Amniotic epithelial cell (primary cell): ENCODE measurements at places on chromosomes 2 and 18.
A peak's percentile ranks its signal among the peaks of the same experiment; 100 is the strongest.

DNA sequence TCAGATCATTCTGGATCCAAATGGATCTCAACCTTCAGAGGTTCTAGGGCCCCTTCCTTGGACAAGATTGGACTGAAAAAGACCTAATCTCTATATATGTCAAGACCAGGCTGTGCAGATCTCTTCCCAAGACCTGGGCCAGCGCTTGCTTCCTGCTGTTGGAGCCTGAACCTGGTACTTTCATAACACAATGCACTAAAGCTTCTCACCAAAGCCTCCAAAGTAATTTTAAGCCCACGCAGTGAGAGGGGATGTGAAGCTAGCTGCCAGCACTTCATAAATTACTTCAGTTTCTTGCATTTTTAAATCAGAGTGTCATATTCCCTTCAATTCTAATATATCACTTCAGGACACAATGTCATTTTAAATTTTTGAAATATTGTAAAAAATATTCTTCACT is 50.7 kb downstream of the LRRC30 start:
- no peak for DNase-seq

DNA sequence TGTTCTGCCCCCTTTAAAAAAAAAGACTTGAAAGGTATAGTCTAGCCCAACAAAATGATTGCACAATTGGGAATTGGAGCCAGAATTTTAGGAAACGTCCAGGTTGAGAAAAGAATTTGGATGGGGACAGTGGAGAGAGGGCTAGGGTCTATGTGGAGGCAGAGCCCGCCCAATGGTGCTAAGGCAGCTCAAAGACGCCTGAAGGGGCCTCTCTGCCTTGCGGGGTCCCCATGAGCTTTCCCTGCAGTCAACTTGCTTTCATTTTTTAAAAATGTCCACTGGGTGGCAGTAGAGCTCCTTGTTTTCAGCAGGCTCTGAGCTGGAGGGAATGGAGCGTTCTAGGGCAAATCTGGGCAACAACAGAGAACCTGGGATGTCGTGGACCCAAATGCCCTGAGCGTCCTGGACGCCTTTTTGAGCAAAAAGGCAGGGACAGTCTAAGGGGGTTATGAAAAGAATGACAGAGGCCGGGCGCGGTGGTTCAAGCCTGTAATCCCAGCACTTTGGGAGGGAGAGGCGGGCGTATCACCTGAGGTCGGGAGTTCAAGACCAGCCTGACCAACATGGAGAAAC is 40.2 kb upstream of the ITM2C start:
- peak; percentile 77 for DNase-seq

DNA sequence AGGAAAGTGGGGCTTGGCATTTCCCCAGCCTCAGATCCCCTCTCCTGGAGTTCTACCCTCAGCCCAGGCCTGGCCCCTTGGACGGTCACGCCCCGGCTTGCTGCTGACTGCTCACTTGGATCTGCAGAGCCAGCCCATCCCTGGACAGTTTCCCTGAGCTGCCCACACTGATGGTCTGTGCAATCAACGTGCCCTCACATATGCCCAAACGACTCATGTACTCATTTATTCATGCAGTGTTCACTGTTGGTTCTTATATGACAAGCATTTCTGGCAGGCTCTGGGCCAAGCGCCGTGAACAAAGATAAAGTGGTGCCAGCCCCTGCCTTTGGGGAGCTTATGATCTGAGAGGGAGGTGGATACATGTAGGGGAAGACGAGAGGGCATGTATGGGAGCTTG is 20.3 kb upstream of the GLI2 start:
- DNase-seq = no peak

DNA sequence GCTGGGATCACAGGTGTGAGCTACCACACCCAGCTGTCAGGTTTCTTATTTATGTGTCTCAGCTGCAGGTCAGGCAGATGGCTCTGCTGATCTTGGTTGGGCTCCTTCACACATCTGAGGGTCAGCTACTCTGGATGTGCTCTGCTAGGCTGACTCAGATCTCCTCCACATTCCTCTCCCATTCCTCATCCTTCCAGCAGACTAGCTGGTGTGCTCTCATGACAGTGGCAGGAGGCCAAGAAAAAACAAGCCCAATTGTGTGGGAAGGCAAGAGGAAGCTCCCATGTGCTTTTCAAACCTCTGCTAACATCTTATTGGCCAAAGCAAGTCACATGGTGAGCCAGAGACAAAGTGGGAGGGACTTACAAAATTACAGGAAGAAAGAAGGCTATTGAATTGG is 11.7 kb upstream of the MSH6 start:
- DNase-seq = peak; percentile 96
